ENCODE measurements at places on chromosomes 12 and 14. TPM values are rescaled to one million over a fixed set of nuclear protein-coding genes. Genes with fewer than 3 reads are reported as not detected.

Gene TTC9
- 0.17 TPM for total RNA-seq

Gene DBX2
- total RNA-seq = not detected

Gene EID3
- total RNA-seq = 3.6 TPM

Gene TMEM233
- total RNA-seq = not detected

Gene CTSG
- total RNA-seq = not detected

Gene CFAP73
- not detected for total RNA-seq

Gene KRT75
- not detected for total RNA-seq

Gene KLRG1
- total RNA-seq = 0.26 TPM

Gene NANOG
- total RNA-seq = not detected

Gene KSR2
- not detected for total RNA-seq

Gene RHOJ
- total RNA-seq = 7.6 TPM

All from pericardium fibroblast (primary cell).